ENCODE measurements at places on chromosomes 11 and 22.

DNA sequence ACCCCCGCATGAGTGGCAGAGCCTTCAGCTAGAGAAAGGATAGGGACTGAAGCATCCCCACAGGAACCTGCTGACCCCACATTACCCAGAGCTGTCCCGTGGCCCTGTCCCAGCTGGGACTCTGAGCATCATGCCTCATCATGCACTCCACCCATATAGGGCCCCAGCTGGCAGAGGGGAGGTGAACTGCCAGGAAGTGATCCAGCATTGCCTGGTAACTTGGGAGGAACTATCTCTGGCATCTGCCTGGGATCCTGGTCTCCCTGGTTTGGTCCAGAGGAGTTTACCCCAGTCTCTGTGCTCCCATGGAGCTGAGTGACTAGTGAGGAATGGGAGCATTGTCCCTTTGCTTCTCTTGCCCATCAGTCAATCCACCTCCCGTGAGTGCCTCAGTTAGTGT lies 228.8 kb downstream of the GRIK4 start:
- DNase-seq, result no peak

DNA sequence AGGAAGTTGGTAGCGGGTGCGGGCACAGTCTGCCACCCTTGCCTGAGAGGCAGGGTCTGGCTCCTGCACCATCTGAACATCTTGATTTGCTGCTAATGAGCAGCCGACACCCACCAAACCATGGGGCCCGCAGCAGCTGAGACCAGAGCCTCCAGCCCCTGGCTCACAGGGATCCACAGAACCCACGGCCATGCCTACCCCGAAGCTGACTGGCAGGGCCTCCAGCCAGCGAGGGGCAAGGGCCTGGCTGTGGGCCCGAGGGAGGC lies 171.5 kb upstream of the NTM start:
- no peak for DNase-seq

DNA sequence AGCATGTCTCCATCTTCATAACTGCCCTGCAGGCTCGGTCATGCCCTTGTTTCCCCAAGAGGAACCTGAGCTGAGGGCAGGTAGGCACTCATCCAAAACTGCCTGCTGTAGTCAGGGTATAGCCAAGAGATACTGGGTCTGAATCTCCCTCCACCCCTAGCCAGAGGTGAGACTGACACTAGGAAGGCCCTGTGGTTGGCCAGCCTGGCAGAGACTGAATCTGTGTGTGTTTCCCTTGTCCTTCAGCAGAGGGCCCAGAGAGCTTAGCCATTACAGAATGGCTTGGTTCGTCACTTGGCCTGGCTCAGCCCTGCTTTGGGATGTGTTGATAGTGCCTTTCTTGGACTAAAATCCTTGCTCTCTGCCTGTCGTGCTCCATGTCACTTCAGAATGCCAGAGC lies 79.3 kb upstream of the SUSD2 start:
- no peak for DNase-seq

DNA sequence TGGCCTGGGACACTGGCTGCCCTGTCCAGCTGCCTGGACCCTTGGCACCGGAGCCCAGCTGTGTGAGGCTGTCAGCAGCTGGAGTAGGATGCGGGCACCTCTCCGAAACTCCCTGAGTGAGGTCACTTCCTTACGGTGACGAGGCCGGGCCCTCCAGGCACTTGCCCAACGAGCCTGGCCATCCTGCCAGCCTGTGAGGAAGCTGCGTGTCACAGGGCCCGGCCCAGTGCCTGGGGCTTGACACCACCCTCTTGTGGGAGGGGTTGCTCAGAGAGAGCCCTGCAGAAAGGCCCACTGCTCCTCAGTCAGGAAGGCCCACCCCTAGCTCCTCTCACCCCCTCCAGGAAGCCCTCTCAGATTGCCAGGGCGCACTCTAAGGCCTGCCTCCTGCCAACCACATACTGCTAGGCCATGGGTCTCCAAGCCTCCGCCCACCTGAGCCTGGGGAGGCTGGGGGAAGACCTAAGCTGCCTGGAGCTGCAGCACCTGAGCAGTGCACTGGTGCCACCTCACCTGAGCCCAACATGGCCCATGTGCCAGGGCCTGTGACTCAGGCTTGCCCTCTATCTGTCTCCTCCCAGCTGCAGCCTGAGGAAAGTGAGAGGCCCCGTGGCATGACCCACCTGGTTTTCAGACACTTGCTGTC lies 4.3 kb upstream of the PHLDA2 start:
- DNase-seq, result no peak

DNA sequence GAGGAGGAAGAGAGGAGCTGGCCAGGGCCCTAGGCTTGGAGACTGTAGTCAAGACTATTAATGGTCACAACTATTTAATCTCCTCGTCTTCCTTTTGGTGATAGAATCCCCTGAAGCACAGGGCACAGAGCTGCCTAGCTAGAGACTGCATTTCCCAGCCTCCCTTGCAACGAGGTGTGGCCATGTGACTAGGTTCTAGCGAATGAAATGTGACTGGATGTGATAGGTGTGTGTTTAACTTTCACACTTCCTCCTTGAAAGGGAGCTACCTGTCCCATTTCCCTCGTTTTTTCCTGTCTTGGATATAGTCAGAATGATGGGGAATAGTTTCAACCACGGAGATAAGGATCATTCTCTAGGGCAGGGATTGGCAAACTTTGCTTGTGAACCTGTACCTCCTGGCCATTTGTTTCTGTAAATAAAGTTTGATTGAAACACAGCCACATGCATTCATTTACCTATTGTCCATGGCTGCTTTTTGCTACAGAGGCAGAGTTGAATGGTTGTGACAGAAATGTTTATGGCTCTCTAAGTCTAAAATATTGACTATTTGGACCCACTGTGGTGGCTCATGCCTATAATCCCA lies 313.5 kb downstream of the MIAT start:
- DNase-seq, result no peak

DNA sequence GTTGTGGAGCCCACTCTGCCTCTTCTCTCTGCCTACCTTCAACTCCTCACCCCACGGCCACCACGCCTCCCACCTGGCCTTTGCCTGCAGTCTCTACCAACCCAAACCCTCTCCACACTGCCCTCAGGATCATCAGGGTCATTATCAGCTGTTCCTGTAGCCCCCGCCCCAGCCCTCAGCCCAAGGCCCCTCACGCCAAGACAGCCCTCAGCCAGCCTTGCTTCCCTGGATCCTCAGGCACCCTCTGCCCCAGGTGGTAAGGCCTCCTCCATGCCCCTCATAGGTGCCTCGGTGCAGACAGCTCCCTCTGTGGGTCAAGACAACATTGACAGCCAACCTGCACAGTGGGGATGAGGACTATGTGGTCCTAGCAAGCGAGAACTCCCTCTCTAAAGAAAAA lies 1.7 kb downstream of the SBF1 start:
- DNase-seq, result no peak

DNA sequence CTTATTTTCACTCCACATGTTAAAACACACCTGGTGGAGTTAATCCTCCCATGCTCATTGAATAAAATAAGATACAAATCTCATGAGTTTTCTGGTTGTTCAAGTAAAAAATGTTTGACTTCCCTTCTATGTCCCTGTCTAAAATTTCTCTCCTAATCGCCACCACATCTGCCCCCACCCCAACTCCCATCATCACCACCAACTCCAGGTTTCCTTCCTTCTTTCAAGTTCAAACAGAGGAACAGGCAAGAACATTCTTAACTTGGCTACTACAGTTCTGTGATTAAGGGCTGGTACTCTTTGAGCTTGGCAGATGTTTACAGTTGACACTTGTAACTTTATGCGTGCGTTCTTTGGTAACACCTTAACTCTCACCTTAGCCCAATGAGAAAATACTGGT lies 9.1 kb upstream of the PSMA1 start:
- DNase-seq, result no peak

GRCh38 chr11:32033491-32033890 lies 57.4 kb upstream of the RCN1 start:
- no peak for DNase-seq

- no peak for DNase-seq
These were observed 193.6 kb downstream of the FAM76B start for GRCh38 chr11:95595973-95596489.

- DNase-seq, result peak; percentile 12
These were observed 26.0 kb upstream of the FADD start for GRCh38 chr11:70176940-70177689.

DNA sequence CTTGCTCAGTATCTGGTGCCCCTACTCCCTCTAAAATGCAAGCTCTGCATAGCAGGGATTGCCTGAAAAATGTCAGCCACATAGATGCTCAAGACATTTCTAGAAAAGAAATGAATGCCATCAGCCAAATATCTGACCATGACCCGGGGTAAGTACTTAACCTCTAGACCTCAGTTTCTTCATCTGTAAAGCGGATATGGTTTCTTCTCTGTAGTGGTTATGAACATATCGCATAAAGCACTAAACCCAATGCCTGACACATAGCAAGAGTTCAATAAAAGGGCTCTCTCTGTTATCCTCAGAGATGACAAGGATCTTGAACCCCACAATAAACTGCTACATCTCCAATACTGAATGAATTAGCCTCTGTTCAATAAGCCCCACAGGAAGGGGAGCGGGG lies 122.6 kb downstream of the ABTB2 start:
- no peak for DNase-seq
